T follicular helper cell (primary cell): ENCODE measurements at places on chromosomes 4 and X.
A peak's percentile ranks its signal among the peaks of the same experiment; 100 is the strongest.

DNA sequence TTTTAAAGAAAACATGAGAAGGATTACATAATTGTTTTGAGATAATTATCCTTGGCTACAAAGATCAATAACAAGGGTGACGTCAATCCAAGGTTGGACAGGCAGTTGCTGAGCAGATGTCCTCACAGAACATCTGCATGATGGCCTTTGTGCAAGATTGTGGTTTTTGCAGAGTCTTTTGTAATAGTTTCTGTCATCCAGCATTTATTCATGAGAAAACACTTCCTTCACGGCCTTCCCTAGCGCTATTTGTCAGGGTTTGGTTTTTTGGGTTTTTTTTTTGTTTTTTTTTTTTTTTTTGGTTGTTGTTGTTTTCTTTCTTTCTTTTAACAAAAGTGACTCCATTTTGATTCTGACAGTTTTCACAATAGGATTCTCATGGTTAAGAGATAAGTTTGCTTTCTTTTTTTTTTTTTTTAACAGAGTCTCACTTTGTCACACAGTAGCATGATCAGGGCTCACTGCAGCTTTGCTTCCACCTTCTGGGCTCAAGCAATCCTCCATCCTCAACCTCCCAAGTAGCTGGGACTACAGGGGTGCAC, 31.5 kb upstream of the ELF2 start:
- DNase-seq = no peak

DNA sequence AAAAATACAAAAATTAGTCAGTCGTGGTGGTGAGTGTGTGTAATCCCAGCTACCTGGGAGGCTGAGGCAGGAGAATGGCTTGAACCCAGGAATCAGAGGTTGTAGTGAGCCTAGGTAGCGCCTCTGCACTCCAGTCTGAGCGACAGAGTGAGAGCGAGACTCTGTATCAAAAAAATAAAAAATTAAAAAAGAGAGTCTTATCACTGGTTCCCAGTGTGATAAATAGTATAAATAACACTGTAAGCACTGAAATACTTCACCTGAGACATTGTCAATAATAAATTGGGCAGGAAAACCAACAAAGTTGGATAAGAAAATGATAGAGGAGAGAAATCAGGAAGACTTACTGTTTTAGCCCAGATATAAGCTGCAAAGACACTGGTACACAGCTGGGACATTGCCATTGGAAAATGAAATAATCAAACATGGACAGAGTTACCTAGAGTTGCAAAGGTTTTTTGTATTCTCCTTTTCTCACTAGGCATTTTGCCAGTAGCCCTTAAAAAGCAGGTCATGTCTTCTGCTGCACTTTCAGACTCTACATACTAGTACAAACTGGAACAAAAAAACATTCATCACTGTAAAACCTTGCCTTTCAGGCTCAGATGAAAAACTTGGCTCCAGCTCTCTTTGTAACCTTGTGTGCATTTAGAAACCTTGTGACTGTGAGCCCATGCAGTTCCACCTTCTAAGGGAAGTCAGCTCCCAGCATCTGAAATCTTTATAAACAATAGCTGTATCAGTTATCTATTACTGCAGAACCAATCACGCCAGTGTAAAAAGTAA, 55.0 kb upstream of the PPP1R2C start:
- no peak for DNase-seq

- no peak for DNase-seq
These were observed 10.8 kb downstream of the CTAG1A start for GRCh38 chrX:154595559-154596249.

DNA sequence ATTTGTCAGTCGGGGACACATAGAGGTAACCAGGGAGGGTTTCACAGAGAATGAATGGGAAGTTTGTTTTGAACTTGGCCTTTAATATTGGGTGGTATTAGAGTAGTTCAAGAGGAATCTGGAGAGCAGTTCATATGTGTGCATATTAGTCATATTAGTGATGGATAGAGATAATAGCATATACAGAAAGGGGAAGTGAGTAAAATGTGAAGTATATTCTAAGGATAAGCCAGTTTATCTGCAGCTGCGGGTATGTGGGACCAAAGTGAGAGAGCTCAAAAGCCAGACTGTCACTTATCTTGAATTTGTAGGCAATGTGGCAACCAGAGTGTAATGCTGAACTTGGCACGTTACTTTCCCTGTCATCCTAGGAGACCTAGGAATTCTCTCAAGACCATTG, 169.9 kb downstream of the AFF2 start:
- DNase-seq = no peak

- DNase-seq = peak; percentile 71
These were observed 10.1 kb upstream of the SASH3 start for GRCh38 chrX:129769467-129770154.

DNA sequence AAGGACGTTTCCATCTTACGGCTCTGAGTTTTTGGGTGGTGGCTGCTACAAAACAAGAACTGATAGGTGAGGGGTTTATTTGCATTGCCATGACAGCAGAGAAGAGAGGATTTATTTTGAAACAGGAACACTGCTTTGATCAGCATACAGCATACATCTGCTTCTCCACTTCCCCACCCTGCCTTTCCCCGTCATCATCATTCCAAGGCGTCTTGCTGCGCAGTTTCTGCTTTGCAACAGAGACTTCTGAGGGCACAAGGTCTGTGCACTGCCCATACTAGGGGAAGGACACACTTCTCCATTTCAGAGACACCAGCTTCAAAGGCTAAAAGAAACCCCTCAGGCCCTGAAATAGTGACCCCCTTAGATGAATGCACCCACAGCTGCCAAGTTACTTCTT, 19.1 kb downstream of the STARD8 start:
- no peak for DNase-seq

DNA sequence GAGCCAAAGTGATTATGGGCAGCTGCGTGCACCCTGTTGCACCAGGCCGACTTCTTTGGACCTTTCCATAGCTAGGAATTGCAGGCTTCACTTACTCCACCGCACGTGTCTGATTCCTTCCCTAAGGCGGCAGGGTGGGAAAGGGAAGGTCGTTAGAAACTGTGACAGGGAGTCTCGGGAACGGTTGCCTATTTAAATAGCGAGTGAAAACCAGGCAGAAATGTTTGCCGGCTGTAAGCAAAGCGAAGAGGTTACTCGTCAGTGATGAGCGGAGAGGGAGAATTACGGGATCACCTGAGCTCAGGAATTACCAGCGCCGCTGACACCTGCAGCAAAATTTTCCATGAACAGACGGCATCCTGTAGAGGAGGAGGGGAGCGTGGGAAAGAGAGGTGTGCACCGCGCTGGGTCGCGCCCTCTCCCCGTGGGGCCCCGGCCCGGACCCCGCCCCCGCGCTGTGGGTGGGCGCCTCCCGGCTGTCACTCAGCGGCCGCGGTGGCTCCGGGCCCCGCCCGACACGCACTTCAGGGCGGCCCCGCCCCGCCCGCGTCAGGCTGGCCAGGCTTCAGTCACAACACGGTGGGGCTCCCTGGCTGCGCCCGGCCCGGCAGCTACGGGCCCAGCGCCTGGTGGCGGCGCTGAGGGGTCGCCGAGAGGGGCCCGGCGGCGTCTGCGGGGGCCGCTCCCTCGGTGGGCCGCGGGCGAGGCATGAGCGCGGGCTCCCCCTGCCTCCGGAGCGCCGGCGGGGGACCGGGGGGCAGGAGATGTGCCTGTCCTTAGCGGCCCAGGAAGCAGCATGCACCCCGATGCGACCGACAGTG, at the start of gene SNX25:
SNX25 (plus strand) TSS at position 568 of the 821 bp plus-strand sequence; CDS start at position 797, 229 bp downstream.
- peak; percentile 77 for DNase-seq

- DNase-seq = no peak
These were observed 132.9 kb upstream of the SPANXC start for GRCh38 chrX:141375011-141375760.

DNA sequence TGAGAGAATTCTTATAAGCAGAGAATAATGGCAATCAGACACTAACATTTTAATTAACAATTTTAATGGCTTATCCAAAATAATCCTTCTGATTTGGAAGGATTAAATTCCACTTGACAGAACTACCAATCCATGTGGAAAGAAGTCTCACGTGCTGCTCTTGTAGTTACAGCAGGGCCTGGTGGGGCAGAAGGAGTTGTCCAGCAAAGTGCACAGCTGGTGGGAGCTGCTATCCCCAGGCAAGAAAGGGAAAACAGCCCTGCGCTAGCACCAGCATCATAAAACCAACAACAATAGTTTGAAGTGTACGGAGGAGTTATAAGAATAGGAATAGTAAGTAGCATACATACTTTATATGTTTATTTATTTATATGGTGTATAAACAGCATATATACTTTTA, 127.4 kb upstream of the TRIM2 start:
- DNase-seq = no peak

DNA sequence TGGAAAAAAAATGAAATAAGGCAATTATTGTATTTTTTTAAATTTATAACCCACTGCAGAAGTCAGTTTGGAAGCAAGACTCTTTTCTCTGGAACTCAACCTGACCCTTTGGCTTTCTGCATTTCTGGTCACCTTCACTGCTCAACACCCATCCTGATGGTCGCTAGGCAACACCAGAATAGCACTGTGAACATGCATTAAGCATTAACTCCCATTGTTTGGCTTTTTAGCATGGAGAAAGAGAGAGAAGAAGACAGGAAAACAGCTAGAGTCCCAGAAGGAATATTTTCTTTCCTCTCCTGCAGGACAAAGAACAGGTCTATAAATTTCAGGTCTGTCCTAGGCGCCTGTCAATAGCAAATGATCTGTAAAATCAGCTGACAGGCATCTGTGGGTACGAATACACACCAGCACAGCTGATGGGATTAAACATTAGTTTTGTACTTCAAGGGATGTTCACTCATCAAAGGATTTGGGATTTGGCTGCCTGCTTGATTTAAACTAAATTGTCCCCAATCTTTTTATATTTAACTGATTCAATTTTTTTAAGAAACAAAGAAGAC, 137.2 kb upstream of the ETNPPL start:
- no peak for DNase-seq

GRCh38 chrX:109732017-109732801, 848 bp downstream of the ACSL4 start:
- no peak for DNase-seq

DNA sequence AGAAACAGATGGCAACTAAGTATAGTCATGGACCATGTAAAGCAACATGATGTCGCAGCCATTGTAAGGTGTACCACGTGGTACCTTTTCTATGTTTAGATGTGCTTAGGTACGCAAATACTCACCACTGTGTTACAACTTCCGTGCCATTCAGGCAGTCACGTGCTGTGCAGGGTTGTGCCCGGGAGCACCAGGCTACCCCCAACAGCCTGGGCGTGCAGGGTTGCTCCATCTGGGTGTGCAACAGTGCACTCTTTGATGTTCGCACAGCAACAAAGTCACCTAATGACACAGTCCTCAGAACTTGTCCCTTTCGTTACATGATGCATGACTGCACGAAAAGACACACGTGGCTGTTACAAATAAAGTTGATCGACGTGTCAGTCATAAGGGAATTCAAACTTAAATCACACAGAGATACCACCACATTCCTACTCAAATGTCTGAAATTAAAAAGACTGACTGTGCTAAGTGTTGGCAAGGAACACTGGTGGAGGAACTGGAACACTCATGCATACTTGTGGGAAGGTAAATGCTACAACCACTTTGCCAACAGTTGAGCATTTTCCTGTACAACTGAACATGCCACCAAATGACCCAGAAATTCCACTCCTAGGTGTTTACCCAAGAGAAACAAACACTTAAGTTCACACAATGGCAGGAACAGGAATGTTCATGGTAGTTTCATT, 24.3 kb downstream of the CPLX1 start:
- no peak for DNase-seq

DNA sequence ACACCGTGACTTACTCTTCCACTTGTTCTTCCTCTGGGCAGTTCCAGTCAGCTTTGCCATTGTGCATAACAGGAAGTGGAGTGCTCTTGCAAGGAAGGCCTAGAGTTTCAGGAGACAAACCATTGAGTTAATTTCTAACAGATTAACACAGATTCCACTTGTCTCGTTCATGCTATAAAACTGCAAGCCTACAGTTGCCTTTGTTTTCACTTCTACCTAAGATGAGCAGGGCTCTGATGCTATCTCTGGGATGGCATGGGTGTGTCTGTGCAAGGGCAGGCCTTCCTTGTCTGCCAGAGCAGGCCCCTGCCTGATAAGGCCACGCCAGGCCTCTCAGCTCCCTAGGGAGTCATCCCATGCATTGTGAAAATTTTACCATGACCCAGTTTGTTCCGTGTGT, 67.7 kb upstream of the PGRMC2 start:
- no peak for DNase-seq

DNA sequence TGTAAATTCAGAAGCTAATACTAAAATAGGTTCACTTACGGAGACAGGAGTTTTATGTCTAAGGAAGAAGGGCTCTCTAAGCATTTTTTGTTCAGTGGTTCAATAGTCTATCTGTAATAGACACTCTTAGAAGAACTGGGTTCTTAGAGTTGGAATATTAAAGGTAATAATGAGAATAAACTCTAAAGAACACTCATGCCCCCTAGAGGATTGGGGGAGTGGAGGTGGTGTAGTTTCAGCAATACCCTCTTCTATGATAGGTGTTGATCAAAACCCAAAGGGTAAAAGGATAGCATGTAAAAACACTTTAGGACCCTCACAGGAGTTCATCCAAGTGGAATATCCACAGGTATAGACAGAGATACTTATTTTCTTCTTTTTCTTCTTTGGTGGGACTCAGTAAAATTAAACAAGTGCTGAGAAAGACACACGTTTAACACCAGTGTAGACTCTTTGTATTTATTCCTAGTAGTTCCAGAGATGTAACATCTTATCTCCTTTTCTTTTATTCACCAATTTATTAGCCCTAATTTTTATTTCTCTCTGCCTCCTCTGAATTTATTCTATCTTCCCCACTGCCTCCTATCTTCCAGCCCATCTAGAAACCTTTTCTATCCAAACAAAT, 25.7 kb upstream of the MND1 start:
- DNase-seq = no peak

DNA sequence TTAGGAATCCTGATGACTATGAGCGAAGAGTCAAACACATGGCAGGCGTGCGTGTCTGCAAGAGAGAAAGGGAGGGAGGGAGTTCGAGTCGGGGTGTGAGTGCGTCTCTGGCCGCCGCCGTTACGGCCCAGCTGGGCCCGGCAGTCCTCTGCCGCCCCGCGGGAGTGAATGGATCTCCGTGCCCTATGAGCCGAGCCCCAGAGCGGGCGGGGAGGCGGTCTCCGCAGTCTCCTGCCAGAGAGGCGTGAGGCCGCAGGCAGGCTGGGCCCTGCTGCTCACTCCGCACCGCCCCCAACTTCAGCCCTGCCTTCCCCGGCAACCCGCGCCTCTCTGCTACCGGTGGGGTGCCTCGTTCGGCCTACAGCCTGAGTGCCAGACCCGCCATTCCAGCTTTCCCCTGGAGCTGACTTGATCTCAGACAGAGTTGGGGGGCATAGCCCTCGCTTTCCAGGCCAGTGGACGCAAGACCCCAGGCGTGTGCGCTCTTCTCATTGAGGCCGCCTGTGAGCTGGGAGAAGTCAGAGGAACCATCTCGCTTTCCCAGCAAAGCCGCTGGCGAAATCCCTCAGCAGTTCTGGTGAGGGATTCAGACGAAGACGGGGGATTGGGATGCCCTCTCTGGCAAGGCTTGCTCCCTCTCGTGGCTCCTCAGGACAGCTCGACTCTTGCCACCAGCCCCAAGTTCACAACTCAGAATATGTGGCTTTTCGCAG, 1.4 kb downstream of the SLC16A2 start:
- DNase-seq = no peak
